ENCODE measurements at places on chromosomes 2 and 18.

DNA sequence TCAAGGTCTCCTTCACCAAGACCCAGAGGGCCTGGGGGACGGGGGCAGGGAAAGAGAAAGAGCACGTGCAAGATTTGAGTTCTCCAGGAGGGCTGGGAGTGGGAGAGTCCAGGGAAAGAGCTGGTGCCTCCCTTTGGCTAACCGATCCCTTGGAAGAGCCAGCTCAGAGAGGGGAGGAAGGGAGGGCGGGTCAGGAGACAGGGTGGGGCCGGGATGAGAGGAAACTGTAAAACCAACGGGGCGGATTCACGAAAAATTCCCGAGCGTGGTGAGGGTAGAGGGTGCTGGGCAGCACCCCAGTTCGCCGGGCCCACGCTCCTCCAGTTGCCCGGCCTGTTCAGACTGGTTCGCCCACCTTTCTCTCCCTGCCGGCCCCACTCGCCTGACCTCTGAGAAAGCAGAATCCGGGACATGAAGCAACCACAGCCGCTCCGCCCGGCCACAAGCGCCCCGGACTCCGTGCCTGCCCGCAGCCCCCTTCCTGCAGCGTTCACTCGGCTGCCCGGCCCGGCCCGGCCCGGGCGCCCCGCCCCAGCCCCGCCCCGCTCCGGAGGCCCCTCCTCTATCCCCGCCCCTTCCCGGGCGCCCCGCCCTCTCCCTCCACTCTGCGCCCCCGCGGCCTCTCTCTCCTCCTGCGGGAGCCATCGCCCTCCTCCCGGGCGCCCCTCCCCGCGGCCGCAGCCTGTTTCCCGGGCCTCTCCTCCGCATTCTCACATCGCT is 230.9 kb upstream of the SMAD2 start:
- no peak for DNase-seq

DNA sequence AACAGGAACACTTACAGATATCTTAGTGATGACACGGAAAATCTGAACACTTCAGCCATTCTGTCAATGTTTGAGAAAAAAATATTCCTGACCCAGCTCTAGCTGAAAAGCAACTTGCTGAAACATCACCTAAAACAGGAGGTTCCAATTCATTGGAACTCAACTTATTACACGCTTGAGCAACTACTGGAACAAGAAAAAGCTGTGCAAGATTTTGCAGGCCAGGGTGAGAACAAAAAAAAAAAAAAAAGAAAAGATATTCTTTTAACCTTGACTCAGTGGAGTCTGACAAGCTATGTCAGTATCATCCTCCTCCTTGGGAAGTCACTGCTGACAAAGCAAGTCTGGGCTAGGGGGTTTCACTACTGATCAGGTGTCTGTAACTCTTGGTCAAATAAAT is 351.0 kb downstream of the SS18 start:
- DNase-seq: no peak

DNA sequence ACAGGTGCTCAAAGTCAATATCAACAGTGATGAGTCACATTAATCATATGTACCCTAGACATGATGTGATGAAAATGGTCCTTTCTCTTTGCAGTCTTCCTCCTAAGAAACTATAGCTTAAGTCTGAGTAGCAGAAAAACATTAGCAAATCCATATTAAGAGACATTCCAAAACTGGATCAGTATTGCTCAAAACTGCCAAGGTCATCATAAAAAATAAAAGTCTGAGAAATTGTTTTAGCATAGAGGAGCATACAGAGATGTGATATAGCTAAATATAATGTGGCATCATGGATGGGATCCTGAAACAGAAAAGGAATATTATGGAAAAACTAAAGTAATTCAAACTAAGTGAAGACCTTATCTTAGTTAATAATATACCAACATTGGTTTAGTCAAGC is 1316.1 kb downstream of the SUCLG1 start:
- no peak for DNase-seq

- no peak for DNase-seq
Measured at GRCh38 chr18:47683774-47684173, 246.7 kb downstream of the SMAD2 start.

DNA sequence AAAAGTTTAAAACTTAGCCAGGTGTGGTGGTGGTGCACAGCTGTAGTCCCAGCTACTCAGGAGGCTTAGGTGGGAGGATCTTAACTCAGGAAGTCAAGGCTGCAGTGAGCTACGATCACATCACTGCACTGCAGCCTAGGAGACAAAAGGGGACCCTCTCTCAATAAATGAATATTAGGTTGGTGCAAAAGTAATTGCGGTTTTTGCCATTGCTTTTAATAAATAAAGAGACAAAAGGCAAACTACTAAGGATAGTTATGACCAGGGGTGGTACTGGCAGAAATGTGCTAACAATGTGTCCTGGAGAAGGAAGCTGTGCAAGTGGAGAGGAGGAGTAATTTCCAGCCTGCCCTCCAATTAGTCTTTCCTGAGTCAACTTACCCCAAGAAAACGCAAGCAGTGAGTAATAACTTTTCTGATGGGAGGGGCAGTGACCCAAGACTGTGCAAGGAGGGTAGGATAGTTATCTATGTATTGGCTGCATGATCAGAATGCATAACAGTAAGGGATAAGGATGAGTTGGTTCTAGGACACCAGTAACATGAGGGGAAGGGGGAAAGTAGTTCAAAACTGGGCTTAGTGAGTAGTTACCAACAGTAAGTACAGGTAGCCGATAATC is 1.5 kb downstream of the EXOC6B start:
- no peak for DNase-seq

- no peak for DNase-seq
Measured at GRCh38 chr2:36374585-36374984, 19.0 kb downstream of the CRIM1 start.

- no peak for DNase-seq
Measured at GRCh38 chr2:29702276-29702675, 219.1 kb downstream of the ALK start.
